ENCODE measurements at places on chromosomes 5 and 9. TPM values are rescaled to one million over a fixed set of nuclear protein-coding genes. Genes with fewer than 3 reads are reported as not detected.

SLC6A19 gene
- not detected for total RNA-seq

OGN gene
- not detected for total RNA-seq

PHF24 gene
- total RNA-seq: not detected

KCNV2 gene
- not detected for total RNA-seq

PTGDS gene
- total RNA-seq: 7.5 TPM

MLANA gene
- total RNA-seq: not detected

HSD17B3 gene
- 1.3 TPM for total RNA-seq

PRDM12 gene
- not detected for total RNA-seq

ROPN1L gene
- total RNA-seq: not detected

PCDHGA1 gene
- 0.11 TPM for total RNA-seq

POU5F2 gene
- 0.56 TPM for total RNA-seq

VCAN gene
- 0.47 TPM for total RNA-seq

FBN2 gene
- not detected for total RNA-seq

TGFBI gene
- total RNA-seq: 1.8 TPM

PCAT7 gene
- total RNA-seq: not detected

SHISAL2B gene
- not detected for total RNA-seq

IFNA13 gene
- total RNA-seq: not detected

PRRX2 gene
- not detected for total RNA-seq

LCP2 gene
- total RNA-seq: 132 TPM

C9orf43 gene
- total RNA-seq: 0.61 TPM

REEP2 gene
- total RNA-seq: not detected

LCN12 gene
- total RNA-seq: 2.4 TPM

Measured in CD8-positive, alpha-beta T cell (primary cell).